Spleen (tissue), 13 donors: ENCODE measurements at places on chromosomes 16 and 17. TPM values are rescaled to one million over a fixed set of nuclear protein-coding genes. Genes with fewer than 3 reads are reported as not detected.
A peak's percentile ranks its signal among the peaks of the same experiment; 100 is the strongest.

DNA sequence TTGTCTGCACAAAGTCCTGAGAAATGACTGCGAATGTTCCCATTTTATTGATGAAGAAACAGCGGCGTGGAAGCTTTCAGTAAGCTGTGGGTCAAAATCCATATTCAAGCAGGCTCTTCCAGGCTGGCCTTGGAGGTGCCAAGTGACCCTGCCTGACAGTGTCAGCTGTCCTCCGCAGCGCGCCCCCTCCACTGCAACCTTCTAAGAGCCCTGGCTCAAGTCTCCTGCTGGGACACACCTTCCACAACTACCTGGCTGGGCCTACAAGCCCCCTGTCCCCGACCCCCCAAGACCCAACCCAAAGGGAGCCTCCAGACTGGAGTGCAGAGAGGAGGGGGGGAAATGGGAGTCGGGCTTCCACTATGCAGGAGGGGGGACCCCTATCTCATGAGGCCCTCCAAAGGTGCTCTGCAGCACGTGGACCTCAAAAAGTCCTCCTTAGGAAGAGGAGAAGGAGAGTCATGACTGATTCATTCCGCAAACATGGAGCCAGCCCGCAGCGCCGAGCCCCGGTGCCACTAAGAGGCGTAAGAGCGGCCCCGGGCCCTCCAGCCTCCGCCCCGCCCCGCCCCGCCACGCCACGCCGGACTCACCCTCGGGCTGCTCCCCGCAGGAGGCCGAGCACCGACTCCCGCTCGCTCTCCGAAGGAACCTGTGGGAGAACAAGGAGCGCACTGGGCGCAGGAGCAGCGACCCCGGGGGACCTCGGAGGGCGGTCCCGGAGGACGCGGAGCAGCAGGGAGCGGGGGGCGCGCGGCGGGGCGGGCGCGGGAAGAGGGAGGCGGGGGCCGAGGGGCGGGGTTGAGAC is 574 bp downstream of the MPP3 start:
- peak; percentile 72 for DNase-seq

- no peak for DNase-seq
These were observed 74.1 kb downstream of the ABCC12 start for GRCh38 chr16:48081656-48082055.

DNA sequence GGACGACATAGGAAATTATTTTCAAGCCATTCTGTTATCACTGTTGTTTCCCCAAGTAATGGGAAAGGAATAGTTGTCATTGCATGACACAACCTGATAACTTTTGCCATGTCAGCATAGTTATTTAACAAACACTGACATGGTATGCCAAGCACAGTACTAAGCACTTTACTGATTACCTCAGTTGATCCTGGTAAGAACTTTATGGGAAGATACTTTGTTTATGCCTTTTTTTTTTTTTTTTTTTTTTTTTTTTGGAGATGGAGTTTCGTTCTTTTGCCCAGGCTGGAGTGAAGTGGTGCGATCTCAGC is 15.7 kb upstream of the PNPO start:
- DNase-seq, result no peak

GRCh38 chr17:10516065-10516464 is 2.3 kb downstream of the MYH1 start:
- no peak for DNase-seq

GRCh38 chr17:17538417-17539391 is 42.5 kb upstream of the RASD1 start:
- DNase-seq, result no peak

DNA sequence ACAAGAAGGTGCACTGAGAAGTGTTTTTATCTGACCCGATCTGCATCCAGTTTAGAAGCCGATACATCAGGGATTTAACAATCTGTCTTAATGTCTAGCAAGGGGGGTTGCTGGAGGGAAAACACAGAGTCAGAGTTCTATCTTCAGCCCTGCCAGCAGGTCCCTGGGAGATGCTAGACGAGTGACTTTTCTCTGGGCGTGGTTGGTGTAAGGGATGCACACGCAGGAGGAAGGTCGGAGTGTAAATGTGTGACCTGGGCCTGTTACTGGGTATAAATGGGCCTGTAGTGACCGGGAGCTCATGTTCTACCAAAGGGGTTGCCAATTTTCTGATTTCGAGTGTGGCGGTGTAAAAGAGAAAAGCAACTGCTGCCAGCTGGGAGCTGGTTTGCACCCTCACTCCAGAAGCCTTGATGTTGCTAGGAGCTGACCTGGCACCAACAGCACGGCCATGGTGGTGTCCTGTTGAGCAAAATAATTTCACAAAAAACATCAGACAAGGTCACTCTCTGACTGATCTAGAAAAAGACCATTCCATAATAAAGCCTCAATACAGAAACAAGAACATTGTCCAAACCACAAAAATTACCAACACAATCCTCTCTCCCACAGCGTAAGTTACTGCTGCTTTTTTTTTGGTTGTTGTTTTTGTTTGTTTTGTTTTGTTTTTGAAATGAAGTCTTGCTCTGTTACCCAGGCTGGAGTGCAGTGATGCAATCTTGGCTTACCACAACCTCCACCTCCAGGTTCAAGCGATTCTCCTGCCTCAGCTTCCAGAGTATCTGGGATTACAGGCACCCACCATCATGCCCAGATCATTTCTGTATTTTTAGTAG is 1.3 kb upstream of the KCTD13 start:
- no peak for DNase-seq

DNA sequence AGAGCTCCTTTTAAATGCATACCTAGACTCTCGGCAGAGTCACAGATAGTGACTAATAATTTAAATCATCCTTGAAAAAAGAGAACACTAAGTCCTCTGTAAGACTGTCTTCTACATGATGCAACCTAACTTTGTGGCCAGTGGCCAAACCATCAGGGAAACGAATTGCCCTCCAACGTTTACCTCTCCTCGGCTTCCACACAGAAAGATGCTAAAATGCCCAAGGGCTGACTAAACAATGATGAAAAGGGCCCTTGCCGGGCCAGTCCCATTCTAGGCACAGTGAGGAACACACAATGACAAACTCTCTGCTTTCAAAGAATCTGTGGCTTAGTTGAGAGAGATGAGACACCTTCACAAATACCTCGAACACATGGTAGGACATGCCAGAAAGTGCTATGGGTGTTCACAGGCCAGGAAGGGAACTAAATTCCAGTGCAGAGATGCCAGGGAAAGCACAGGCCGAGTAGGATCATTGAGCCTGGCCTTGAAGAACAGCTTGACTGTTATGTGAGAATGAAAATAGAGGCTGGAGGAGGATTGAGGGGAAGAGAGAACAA is 35.3 kb upstream of the PITPNM3 start:
- DNase-seq, result no peak

GRCh38 chr17:39208893-39209292 is 8.8 kb downstream of the RPL19 start:
- peak; percentile 91 for DNase-seq

GRCh38 chr17:40333781-40334448 is 24.9 kb downstream of the RARA start:
- no peak for DNase-seq

DNA sequence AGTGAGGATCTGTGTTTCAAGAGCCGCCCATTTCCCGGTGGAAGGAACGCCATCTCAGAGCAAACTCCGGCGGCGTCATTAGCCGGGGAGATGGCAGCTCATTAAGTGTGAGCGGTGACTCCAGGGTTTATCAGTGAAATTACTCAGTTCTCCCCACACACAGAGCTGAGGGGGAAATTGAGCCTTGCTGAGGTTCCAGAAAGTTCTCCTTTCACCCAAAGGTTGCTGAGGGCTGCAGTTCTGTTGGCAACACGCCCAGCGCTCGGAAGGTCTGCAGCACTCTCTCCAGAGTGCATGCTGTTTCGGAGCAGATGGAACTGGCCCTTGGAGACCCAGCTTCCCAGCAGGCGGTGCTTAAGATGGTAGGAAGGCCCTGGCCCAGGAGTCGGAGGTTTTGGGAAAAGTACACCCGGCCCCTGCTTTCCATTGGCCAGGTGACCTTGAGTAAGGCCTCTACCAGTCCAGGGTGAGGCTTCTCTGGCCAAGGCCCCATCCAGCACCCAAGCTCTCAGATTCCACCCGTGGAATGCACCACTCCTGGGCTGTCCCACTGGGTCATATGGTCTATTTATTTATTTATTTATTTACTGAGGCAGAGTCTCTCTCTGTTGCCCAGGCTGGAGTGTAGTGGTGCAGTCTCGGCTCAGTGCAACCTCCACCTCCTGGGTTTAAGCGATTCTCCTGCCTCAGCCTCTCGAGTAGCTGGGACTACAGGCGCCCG is 167.7 kb upstream of the CIBAR2 start:
- DNase-seq, result peak; percentile 86

- no peak for DNase-seq
These were observed 112.7 kb upstream of the TMEM97 start for GRCh38 chr17:28206292-28206691.

DNA sequence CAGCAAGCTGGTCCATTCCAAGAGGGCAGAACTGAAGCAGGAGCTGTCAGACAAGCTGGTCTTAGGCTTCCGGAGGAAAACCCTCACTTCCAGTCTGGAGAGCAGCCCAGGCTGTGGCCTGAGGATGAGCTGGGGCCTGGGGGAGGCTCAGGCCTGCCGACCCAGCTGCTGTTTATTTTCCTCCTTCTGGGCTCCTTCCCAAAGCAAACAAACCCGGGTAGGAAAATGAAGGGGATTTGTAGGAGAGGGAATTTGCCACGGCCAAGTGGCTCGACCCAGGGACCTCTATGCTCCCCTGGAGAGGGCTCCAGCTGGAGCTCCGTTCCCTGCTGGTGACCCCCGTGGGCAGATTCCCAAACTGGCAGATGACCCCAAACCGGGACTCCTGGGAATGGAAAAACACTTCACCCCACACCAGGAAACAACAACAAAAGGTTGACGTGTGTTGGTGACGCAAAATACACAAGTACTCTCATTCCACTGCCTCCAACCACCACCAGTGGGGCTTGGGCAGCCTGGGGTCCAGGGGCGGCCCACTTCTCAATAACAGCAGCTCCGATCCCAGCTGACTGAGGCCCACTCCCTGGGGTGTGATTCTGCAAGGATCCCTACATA is 8.8 kb downstream of the JUP start:
- no peak for DNase-seq

GRCh38 chr17:60135151-60135950 is 14.4 kb upstream of the CA4 start:
- DNase-seq, result peak; percentile 97

DNA sequence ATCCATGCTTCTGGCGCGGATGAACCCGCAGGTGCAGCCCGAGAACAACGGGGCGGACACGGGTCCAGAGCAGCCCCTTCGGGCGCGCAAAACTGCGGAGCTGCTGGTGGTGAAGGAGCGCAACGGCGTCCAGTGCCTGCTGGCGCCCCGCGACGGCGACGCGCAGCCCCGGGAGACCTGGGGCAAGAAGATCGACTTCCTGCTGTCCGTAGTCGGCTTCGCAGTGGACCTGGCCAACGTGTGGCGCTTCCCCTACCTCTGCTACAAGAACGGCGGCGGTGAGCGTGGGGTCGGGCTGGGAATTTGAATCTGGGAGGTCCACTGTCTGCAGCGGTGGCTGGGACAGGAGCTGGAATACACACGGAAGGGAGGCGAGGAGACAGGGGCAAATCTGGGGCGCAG is 904 bp downstream of the SLC6A2 start:
- no peak for DNase-seq

DNA sequence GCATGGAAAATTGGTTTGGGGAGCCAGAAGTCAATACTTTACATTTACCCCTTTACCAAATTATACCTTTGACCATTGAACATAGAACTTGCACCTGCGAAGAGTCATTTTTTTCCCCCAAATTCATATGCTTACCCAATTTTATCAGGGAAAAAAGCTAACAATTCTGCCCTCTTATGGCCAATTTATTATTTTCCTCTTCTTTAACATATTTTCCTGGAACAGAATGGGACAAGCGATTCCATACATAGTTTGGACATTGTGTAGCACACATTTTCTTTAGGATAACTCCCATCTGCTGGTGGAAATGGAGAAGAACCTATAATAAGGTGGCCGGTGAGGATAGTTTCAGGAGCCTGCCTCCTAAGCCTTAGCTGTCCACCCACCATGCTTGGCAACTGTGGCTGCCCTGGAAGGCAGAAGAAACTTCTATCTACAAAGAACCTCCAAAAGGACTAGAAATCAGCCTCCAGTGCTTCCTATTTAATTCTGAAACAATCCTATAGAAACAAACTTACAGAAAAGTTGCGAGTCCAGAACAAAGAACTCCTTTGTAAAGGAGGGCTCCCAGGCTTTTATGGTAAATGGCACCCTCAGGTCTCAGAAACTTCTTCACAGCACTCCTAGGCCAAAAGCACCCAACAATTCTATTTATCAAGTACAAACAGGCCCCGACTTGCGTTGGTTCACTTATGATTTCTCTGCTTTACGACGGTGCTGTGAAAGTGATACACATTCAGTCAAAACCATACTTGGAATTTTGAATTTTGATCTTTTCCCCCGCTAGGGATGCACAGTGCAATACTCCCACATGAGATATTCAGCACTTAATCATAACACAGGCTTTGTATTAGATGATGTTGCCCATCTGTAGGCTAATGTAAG is 64.1 kb upstream of the CACNG4 start:
- DNase-seq, result peak; percentile 11

GRCh38 chr17:71633391-71633849 is 487.4 kb upstream of the SOX9 start:
- DNase-seq, result no peak

Gene VAT1L
- total RNA-seq, result not detected

Gene SLC4A1
- total RNA-seq, result 19.2 TPM

Gene AATK
- total RNA-seq, result 10.9 TPM

Gene KRTAP4-3
- total RNA-seq, result not detected

Gene TRPV2
- total RNA-seq, result 50.2 TPM

Gene DNAH3
- total RNA-seq, result not detected

Gene KCNH6
- not detected for total RNA-seq

Gene SYCE1L
- total RNA-seq, result 7.2 TPM

Gene RPH3AL
- total RNA-seq, result 99.8 TPM

Gene IRF8
- total RNA-seq, result 290 TPM

Gene CD19
- 77.0 TPM for total RNA-seq

Gene CHRNE
- total RNA-seq, result 0.33 TPM
